Muscle of back (tissue), 13 donors: ENCODE measurements at places on chromosomes 6 and 20.

- DNase-seq, result no peak
Measured at GRCh38 chr20:58759947-58760346, 67.3 kb downstream of the NPEPL1 start.

GRCh38 chr20:23178806-23179205, 92.7 kb upstream of the CD93 start:
- DNase-seq, result no peak

DNA sequence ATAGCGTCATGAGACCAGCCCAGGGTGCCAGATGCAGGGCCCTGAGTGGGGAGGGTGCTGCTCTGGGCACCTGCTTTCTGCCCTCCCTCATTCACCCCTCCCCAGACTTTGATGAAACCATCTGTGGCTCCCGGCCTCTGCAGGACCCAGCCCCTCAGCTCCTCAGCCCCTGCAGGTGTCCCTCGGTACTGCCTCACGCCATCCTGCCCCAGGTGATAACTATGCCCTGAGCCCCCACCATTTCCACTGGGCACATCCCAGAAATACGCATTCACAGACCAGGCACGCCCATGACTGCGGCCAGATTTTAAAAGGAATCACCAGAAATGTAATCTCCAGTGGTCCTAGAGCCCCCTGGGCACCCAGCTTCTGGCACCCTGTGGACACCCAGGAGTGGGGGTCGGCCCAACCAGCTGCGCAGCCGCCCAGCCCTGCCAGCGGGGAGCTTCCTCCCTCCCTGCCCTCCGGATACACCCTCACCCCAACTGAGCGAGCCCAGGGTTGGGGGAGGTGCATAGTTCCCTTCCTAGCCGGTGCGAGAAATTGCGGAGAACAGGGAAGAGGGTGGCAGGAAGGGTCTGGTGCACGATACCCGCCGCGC, 615 bp upstream of the NTSR1 start:
- DNase-seq, result no peak

GRCh38 chr20:53570446-53571276, 23.0 kb downstream of the ZNF217 start:
- DNase-seq, result no peak

DNA sequence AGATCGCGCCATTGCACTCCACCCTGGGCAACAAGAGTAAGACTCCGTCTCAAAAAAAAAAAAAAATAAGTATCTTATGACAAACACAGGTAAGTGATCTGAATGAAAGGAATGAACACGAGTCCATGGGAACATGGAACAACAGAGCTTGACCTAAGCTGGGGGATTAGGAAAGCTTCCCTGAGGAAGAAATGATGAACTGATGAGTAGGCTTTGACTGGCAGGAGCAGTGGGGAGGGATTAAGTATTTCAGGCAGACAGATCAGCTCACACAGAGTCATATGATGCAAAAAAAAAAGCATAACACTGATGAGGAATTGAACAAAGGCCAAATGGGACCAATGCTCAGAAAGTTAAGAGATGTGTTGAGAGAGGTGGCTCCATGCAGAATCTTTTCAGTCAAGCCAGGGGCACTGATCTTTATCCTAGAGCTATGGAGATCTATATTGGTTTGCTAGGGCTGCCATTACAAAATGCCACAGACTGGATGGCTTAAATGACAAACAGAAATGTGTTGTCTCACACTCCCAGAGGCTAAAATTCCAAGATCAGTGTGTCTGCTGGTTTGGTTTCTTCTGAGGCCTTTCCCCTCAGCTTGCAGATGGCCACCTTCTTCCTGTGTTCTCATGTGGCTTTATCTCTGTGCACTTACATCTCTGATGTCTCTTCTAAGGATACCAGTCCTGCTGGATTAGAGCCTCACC, 85.6 kb downstream of the ANKRD6 start:
- DNase-seq, result no peak

DNA sequence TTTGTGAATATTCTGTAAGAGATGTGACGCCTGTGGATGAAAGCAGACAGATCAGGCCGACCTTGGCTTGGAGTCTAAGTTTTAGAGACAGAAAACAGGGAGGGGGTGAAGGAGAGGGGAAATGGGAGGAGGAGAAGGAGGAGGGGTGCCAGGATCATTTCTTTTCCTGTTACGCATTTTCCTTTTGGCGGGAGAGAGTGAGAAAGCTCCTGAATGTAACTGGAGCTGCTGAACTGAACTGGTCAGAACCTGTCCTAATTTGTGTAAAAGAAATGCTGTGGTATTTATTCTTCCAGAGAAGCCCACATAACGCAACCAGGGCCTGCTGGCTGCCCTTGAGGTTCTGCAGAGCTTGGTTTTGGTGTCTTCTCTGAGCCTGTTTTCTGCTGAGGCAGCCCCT, 41.9 kb downstream of the UTRN start:
- DNase-seq, result peak; percentile 72

DNA sequence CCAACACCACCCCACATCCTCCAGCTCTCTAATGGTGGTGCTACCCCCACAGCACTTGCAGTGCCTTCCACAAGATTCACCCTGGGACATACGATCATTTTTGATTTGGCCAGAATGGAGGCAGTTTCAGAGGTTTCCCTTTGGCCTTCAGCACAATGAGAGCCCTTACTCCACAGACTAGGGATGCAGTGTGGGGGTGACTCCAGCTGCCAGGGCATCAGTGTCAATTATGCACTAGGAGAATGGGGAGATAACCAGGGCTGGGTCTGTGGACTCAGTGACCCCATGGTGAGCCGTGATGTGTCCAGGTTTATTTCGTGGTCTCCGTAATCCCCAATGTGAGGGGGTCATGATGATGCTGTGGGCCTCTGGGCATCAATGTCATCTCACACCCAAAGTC, 31.5 kb upstream of the MICB start:
- DNase-seq, result no peak

- no peak for DNase-seq
Measured at GRCh38 chr6:109257494-109257893, 124.8 kb downstream of the CD164 start.

- no peak for DNase-seq
Measured at GRCh38 chr6:44386929-44387345, 569 bp upstream of the CDC5L start.

DNA sequence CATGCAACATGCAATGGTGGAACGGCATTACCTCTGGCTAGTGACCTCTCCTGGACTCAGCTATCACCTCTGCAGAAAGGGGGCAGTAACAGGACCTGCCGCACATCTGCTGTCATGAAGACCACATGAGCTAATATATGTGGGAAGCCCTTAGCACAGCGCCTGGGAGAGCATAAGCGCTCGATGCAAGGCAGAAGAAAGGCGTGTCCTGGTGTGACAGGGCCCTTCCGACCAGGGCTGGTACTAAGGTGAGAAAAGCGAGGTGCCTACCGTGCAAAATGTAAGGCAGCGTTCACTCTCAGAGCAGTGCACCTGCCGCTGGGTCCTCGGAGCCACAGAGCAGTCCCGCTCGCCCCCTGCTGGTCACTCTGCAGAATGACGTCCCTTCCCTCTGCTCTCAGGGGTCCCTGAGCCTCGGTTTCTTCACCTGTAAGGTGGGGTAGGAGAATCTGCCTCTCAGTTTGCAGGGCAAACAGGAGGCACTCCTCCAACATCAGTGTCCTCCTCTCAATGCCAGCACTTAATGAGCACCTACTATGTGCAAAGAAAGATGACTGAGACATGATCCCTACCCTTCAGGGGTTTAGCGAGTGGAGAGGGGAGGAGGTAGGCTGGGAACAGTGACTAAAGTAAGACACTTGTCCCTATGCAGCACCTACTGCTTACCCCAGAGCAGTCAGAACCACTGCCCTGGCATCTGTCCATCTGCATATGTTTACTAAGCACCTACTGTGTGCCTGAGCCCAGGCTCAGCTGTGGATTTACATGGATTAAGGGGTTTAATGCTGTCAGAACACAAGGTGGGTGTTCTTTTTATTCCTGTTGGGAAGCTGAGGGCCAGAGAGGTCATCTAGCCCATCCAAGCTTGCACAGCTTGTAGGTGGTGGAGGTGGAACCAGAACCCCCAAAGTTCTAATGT, 41.1 kb upstream of the PTGIS start:
- peak; percentile 59 for DNase-seq

DNA sequence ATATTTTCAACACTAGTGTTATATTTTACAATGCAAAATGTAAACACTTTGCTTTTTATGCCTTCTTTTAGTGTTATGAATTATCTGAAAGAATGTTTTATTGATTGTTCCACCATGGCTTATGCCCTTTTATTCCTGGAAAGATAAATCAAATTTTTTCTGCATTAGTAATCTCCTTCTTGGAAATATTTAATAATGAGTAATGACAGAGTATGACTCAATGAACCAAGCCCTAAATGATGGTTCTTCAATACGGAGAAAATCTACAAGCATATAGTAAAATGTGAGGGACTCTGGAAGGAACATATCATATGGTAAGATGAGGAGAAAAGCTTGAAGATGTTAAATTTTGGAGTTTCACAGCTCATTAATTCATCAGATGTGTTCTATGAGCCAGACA, 929.6 kb downstream of the C6orf118 start:
- no peak for DNase-seq

DNA sequence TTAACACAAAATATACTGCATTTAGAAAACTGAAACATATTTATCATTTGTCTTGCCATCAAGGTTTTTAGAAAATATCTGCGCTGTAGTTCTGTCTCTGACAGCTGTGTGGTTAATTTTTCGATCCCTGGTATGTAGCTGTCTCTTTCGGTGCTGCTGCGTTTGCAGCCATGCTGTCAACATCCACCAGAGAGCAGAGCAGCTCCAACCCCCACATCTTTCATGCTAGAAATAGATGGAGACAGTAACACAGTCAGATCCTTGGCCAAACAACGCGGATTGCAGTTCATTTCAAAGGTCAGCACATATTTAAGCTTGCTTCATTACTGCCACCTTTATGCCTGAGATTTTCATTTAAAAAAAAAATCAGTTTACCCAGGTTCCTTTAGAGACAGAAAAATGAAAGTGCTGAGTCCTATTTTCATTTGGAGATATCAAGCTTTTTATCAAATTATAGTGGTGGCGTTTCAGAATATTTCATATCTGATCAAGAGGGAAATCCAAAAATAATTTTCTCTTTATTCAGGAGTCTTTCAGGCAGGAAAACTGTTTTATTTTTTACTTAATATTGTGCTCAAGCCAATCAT, 157.7 kb upstream of the MMS22L start:
- peak; percentile 10 for DNase-seq

DNA sequence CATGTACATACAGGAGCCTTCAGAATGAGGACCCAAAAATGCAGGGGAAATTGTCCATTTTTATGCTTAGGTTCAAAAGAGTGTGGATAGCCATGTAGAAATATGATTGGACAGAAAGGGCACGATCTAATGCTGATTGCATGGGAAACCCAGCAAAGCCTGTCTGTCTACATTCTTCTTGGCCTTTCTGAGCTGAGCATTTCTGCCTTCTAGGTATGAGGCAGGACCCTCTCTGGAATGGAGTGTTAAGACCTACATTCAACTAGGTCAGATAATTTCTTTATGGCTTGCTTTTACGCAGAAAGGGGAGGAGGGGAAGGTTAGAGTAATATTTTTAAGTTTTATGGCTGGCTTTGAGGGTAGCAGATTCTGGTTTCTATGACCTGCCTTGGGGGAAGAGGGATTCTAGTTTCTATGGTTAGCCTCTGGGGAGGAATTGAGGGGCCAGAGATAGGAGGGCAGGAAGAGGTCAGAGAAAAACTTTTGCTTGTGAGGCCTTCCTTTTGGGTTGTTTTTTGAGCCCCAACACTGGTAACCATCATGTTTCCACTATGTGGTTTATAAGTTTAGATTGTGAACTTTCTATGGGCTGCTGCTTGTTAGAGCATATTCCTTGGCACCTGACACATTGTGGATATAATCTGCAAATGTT, 63.5 kb downstream of the LYRM2 start:
- no peak for DNase-seq

DNA sequence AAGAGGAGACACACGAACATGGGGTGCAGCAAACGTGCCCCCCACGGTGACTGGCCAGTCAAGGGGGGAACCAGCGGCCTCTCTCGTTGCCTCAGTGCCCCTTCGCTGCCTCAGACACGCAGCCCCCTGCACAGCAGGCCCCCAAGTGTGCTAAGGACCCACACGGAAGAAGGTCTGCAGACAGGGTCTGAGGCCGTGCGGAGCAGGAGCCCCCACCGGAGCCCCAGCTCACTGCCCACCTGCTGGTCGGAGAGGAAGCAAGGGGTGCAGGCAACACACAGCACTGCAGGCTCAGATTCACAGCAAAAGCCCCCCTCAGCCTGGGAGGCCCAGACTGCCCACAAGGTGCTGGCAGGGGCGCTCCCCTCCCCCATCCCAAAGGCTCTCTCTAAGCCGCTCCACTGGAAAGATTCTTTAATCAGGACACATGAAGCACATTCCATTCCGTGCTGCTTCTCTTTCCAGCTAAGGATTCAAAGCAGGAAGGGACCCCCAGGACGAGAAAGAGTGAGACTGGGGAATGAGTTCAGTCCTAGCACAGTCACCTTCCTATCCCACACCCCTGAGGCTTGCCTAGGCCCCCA, 105.1 kb downstream of the SLC23A2 start:
- no peak for DNase-seq

DNA sequence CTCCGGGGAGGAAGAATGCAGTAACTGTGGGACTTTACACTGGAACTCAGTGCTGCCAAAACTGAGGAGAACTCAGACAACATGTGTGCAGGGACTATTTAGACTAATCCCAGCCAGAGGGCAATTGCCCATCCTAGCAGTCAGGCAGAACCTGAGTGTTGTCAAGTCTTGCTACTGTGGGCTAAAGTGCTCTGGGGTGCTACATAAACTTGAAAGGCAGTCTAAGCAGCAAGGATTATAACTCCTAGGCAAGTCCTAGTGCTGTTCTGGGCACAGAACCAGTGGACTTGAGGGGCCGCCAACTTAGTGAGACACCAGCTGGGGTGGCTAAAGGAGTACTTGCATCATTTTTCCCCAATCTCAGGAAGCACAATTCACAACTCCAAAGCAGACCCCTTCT, 363.8 kb upstream of the PTCHD4 start:
- no peak for DNase-seq

DNA sequence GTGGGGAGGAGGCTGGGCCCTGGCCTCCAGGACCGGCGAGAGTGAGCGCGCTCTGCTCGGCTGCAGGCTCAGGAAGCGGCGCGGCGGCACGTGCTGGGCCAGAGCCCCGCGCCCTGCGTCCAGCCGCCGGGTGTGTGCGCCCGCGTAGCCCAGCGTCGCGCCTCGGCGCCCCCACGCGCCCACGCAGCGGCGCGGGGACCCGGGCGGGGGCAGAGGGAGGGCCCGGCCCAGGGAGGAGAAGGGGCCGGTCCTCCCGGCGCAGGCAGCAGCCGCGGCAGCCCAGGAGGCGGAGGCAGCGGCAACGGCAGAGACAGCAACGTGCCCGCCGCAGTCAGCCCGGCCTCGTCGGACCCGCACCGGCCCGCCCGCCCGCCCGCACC, at the start of gene EYA2:
TSS of gene EYA2 (plus strand) at position 265 of the 380 bp plus-strand sequence. CDS start 95,168 bp downstream, outside the sequence.
- no peak for DNase-seq
